Stimulated activated CD4-positive, alpha-beta T cell treated with anti-CD3 and anti-CD28 coated beads, Interleukin-12 subunit alpha, Interleukin-12 subunit beta, amount 100 ng/mL, for 24 hours (primary cell): ENCODE measurements at places on chromosomes 2 and 18.

DNA sequence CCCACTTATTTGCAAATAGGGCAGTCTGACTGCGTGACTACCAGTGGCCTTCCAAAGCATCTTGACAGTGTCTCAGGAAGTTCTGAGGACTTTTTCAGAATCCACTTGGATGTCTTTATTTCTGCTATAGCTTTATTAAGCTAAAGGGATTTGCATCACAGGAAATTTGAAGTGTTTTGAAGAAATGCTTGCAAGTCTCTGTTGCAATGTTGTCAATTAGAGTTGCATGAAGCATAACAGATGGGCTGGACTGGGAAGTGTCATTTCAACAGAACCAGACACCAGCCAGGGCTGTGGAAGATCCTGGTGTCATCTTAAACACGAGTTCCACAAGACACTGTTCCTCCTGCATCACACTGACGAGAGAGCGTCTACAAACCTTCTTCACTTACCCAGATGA lies 224.5 kb downstream of the EN1 start:
- no peak for DNase-seq

- DNase-seq = no peak
Measured at GRCh38 chr18:44592639-44593038, 88.0 kb upstream of the SETBP1 start.

- DNase-seq = no peak
Measured at GRCh38 chr18:24913507-24914170, 438.3 kb downstream of the ZNF521 start.

- no peak for DNase-seq
Measured at GRCh38 chr2:139805441-139805840, 1025.3 kb upstream of the NXPH2 start.

DNA sequence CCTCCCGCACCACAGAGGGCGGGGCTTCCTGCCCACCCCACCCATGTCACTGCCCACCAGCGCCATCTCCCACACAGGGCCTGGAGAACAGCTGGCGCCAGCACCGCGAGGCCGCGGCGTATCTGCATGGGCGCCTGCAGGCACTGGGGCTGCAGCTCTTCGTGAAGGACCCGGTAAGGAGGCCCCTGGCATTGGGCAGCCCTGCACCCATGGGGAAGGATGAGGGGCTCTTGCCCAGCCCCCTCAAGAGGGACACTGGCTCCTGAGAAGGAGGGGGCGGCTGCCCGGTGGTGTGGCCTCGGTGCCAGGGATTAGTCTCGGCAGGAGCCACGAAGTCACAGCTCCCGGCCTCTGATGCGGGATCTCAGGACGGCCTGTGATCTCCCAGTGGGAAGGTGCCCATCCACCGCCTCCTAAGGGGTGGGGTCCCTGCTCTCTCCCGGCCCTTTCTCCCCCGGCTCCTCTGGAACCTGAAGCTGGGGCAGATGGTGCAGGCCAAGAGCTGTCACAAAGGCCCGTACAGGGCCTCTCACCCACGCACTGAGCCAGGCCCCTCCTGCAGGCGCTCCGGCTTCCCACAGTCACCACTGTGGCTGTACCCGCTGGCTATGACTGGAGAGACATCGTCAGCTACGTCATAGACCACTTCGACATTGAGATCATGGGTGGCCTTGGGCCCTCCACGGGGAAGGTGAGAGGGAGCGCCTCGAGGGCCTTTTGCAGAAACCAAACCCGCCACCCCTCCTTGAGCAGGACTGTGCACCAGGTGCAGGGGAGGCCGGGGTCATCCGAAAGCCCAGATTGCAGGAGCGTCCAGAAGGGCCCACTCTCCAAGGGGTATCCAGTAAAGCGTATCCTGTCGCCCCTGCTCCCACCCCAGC lies 9.1 kb downstream of the AGXT start:
- DNase-seq = no peak

DNA sequence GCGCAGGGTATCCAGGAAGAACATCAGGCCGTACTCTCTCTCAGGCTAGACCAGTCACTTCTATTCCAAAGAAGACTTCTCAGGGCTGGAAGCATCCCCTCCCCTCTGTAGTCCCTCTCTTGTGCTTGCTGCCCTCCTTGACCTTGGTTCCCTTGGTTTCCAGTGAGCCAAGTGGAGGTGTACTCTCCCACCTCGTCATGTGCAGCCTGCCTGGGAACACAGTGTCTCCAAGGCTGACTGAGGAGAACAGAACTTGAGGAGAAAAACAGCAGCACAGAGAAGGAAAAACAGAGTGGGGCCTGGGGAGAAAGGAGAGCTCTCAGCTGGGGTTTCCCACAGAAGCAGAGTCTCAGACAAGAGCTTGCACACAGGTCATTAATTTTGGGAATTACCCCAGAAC lies 52.7 kb downstream of the HAUS1 start:
- no peak for DNase-seq

DNA sequence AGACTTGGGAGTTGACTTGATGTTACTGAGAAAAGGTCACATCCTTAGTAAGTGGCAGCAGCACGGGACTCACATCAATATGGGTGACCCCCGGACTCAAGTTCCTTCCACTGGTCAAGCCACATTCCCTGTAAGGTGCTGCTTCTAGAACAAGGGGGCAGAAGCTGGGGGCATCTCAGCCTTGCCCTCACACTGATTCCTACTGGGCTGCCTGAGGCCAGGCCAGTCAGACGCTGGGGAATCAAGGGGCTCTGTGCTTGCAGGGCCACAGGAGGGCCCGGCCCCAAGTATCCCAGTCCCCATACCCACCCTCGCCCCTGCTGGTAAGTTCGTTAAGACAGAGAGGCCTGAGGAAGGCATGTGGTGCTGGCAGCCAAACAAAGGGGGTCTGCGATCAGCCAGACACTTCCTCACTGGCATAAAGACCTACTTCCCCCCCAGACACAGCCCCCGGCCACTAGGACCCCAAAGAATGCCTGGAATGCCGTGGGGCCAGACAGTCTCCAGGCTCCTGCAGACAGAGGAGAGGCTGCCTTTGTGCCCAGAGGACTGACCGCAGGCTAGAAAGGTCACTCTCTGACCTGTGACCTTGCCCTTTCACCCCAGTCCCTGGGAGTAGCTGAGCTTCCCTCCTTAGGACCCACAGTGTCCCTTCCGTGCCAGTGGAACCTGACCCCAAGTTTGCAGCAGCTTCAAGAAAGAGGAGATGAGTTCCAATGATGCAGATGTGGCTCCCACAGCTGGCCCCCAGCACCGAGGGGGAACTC lies 83.6 kb downstream of the HS1BP3 start:
- DNase-seq = no peak

- no peak for DNase-seq
Measured at GRCh38 chr2:80896576-80896975, 592.0 kb upstream of the LRRTM1 start.

DNA sequence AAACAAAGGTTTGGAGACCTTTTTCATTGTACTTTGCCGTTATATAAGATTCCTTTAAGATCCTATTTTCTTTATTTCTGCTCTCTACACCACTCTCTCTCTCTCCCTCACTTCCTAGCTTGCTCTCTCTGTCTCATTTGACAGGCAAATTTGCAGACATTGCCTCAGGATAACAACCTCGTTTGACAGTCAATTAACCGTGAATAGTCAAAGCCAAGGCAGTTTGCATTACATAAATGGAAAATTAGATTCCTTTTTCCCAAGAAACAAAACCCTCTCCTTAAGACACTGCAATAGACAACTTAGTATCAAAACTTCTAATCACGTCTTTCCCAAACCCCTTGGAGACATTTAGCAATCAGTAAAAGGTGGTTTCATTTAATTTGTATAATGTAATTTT lies 7.4 kb downstream of the SKOR2 start:
- no peak for DNase-seq

DNA sequence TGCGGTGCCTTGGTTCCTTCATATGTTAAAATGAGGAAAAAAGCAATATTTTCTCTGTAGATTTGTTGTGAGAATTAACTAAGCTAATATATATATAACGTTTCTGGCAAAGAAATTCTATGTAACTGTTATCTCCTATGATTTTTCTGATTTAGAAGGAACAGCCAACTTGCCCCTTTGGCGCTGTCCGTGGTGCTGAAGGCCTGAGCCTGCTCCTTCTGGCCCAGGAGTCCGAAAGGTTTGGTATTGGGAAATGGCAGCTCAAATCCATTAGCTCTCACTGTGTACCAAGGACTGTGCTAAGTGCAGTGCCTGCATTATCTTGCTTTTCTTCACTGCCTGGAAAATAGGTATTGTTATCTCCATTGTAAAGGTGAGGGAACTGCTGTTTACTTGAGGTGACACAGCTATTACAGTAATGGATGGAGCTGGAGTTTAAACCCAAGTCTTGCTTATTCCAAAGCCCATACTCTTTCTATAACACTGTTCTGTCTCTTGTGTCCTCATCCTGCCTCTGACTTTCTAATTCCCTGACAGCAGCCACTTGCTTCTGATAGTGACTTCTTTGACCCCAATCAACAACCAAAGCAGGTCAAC lies 52.2 kb downstream of the C1QL2 start:
- no peak for DNase-seq

- no peak for DNase-seq
Measured at GRCh38 chr2:100043891-100044255, 98.5 kb downstream of the AFF3 start.

DNA sequence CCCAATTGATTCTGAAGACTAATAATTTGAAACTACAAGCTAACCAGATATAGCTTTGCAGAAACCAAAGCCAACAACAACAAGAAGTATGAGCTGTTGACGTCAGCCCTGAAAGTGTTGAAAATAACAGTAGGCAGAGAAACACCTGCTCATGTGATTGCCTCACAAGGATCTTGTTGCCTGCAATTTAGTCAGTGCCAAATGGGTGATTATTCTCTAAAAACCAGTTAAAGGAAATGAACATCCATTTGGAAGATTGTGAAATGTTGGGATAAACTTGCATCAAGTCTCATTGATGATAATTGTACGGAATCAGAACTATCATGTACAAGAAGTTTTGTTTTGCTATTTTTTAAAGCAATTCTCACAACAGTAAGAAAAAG lies 2.8 kb downstream of the CYTIP start:
- no peak for DNase-seq

GRCh38 chr18:23835506-23835905 lies 146.3 kb downstream of the LAMA3 start:
- no peak for DNase-seq

- no peak for DNase-seq
Measured at GRCh38 chr2:54545702-54546450, 89.7 kb downstream of the SPTBN1 start.
